Activated naive CD8-positive, alpha-beta T cell treated with anti-CD3 and anti-CD28 coated beads, Interleukin-2, amount 50 U/mL, for 24 hours (primary cell): ENCODE measurements at places on chromosomes 7 and 10.

DNA sequence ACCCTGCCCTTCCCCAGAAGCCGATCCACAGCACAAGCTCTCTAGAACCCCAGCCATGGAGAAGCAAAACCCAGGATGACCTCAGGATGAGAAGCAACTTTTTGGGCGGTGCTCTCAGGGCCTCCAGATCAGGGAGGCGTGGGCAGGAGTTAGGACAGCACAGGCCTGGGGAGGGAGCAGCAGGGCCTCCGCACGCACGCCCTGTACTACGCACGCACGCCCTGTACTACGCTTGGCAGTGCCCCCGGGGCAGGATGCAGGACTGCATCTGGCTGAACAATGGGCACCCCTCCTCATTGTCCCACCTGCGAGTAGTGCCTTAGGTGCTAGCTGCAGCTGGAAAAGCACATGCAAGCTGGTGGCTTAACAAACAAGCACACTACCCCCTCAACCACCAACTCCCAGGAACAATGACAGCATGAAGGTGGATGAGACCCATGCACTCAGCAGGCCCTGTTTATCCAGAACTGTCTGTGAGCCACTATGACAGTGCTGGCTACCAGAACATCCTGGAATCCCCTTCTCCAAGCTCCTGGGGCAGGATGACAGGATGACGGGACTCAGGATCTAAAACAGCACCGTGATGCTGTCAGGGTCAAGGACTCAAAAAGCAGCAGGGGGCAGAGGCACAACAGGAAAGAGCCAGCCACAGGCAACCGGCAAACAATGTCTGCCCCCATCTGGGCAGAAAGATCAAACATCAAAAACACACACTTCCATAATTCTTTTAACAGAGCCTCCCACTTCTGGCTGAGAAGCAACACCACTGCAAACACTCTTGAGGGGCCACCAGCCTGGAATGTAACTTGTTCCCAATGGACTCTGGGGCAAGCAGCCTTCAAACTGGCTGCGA is 11.8 kb downstream of the PODXL start:
- DNase-seq: no peak

- no peak for DNase-seq
These were observed 309.3 kb downstream of the TCERG1L start for GRCh38 chr10:131002031-131002861.

GRCh38 chr10:73910764-73911552 is at the start of gene PLAU:
TSS of gene PLAU (plus strand) at chr10:73911132. CDS start at chr10:73911556, 424 bp downstream.
- DNase-seq: peak; percentile 46

DNA sequence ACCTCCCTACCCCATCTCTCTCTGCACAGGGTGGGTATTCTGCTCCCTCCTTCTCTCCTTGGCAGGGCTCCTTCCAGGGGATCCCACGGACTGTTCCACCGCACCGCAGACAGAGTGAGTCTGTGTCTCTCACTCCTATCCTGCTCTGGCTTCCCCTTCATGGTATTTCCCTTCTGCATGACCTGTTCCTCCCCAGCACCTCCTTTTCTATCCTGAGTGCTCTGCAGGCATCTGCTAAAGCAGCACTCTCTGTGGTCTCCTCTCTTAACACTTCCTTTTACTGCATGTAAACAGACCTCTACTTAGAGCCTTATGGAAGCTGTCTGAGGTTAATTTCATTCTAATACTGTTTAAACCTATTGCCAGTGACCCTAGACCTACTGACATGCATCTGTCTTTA is 171.5 kb downstream of the CCSER2 start:
- DNase-seq: no peak

DNA sequence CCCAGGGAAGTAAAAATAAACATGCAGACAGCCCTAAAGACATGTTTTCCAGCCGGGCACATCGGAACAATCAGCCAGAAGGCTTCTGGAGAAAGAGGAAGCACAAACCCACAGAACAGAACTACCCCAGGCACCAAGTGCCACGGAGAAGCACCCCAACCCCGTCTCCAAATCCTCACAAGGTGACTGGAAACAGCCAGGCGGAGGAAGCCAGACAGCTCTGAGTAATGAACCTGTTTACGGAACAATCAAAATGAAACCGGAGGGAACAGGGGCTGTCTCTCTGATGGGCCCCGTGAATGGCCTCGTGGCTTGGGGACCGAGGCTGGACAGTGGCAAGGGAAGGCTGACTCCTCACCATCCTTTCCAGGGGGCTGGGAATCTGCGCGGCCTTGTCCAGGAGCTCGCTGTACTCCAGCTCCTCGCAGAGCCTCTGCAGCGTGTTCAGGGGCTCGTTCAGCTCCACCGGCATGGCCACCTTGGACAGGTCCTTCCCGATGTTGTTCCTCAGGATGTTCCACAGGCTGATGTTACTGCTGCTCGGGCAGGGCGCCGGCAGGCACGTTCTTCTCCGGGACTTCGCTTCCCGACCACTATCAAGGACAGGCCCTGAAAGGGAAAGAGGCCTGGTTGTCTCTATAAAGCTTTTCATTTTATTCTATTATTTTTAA is 77.0 kb upstream of the GSDME start:
- no peak for DNase-seq

DNA sequence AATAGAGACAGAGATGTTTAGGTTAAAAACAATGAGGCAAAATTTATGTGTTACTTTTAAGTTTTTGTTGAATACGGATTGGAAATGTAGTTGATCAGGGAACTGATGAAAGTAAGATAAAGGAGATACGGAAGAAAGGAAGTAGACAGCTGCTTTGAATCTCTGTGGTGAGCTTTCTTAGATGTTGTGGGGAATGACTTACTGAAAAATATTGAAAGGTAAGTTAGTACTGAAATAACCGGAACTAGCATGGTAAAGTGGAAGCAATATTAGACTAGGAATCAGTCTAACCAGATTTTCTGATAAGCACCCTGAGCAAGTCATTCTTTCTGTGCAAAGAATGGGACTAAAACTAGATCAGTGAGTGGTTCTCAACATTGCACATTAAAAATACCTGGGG is 34.8 kb downstream of the LUC7L2 start:
- DNase-seq: no peak

- DNase-seq: no peak
These were observed 88.1 kb upstream of the FAM3C start for GRCh38 chr7:121484089-121484763.

DNA sequence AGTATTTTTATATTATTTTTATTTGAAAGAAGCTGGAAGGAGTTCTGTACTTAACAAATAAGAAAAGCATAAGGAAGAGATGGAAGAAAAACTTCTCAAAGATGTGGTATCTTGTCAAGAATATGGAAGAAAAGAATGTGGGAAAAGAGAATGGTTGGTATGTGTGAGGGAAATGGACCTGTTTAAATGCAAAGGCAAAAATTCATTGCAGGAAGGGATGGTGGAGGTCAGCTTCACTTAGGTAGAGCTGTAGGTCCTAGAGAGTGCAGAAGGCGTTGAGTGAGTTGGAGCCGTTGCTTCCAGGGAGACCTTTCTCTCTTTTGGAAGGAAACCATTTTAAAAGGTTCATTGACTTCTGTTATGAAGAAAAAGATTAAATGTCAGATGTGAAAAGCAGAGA is 107.3 kb downstream of the EXOC4 start:
- DNase-seq: no peak

GRCh38 chr7:36627836-36628235 is 96.5 kb downstream of the AOAH start:
- DNase-seq: no peak

DNA sequence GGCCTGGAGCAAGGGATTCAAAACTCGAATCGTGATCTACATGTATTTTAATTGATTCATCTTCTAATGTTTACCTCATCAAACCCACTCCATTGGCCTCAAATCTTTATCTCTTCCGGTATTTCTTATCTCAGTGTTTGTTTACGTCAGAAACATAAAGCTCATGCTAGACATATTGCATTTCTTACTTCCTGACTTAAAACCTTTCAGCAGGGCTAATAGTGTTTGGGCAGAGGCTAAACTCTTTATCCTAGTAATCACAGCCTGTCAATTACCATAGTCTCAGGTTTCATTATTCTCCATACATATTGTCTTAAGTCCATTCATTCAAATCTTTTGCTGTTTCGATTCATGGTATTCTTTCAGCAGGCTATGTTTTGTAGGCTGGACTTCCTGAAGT is 81.3 kb upstream of the AGR3 start:
- DNase-seq: no peak

- DNase-seq: no peak
These were observed 4.0 kb upstream of the TMEM236 start for GRCh38 chr10:17747883-17748550.

DNA sequence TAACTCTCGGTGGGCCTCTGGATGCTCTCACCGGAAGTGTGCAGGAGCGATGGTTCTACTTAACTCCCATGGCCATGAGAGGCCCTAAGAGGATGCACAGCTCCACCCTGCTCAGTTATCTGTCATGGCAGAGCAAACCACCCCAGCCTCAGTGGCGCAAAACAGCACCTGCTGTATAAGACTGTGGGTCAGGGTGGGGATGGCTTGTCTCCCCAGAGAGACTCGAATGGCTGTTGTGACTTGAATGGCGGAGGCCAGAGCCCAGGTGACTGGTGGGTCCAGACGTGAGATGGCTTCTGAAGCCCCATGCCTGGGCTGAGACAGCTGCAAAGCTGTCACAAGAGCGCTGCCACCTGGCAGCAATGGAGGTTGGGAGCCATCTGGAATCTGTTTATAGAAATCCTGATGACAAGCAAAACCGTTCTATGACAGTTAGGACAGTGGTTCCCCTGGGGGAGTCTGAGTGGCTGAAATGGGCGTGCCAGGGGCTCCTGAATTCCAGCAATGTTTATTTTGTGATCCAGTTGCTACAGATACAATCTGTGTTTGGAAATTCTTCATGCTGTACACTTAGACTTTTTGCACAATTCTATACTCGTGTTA is 490.5 kb downstream of the TCERG1L start:
- DNase-seq: no peak

- DNase-seq: no peak
These were observed 14.1 kb upstream of the TAS2R41 start for GRCh38 chr7:143463556-143463955.

DNA sequence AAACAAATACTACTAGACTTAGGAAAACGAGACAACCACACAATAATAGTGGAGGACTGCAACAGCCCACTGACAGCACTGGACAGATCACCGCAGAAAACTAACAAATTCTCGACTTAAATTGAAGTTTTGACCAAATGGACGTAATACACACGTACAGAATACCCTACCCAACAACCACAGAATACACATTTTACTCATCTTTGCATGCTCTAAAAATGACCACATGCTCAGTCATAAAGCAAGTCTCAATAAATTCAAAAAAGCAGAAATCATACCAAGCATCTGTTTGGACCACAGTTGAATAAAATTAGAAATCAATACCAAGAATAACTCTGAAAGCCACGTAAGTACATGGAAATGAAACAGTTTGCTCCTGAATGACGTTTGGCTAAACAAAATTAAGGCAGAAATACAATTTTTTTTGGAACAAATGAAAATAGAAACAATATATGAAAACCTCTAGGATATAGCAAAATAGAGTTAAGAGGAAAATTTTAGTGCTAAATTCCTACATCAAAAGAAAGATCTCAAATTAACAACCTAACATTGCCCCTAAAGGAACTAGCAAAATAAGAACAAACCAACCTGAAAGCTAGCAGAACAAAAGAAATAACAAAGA is 30.6 kb downstream of the MAPK8 start:
- DNase-seq: no peak

DNA sequence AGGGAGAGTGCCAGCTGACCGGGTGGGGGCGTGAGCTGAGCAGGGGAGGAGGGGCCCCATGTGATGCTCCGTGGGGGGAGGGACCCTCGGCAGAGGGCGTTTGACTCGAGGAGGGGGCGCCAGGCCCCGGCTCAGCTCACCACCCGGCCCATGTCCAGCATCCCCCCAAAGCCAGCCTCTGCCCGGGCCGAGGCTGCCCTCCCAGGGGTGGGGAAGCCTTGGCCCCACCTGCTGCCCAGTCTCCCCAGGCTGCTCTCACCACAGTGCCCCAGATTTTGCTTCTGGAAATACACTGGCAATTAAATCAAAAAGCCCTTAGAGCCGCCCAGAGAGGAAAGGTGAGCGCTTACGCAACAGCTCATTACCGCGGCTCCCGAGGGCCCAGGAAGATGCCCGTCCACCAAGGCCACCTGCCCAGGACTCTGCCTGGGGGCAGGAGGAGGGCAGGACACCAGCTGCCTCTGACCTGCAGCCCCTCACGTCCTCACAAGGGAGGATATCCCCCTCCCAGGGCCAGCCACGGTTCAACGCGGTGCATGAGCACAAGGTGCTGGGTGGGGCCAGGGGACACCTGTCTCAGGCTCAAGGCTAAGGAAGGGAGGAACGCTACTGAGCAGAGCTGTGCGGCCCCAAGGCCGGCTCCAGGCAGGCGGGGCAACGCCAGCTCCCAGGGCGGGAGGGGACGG is 70.0 kb upstream of the INPP5A start:
- DNase-seq: no peak

- DNase-seq: no peak
These were observed 31.9 kb downstream of the RBM20 start for GRCh38 chr10:110676016-110676415.

- no peak for DNase-seq
These were observed 145.9 kb downstream of the C7orf25 start for GRCh38 chr7:42765931-42766330.

DNA sequence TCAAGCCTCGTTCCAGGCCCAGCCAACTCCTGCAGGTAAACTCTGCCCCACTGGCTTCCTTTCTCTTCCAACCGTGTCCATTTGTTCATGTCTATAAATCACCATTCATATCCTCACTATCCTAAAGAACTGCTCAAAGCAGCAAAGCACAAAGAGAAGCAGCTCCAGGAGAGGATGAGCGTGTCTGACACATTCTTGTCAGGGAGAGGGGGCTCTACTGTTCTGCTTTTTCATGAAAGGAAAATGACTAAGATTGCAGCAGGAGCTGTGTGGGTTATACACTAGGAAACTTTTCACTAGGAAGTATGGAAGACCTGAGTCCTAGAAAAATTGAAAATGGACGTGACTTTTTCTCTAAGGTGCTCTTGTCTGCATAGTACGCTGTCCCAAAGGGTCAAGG is 16.7 kb downstream of the AGFG2 start:
- no peak for DNase-seq

DNA sequence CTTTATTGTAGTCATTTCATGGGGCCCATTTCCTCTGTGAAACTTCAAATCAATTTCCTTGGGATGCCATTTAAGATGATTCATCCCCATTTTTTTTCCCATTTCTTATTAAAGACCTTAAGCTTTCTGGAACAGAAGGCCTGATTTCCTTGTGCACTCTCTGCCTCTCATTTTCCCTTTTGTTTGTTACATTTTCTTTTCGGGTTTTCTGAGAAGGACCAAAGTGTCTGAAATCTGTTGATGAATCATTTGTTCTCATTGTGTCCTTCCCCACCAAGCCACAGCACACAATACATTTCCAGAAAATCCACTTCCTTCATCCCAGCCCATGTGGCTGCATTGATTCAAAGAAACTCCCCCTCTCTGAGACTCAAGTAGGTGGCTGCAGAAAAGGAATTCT is 372.4 kb downstream of the SFMBT2 start:
- no peak for DNase-seq
